Activated T-helper 9 cell treated with anti-CD3 and anti-CD28 coated beads, Interleukin-2, amount 50 U/mL, for 16 hours (primary cell): ENCODE measurements at places on chromosomes 2 and 18.

DNA sequence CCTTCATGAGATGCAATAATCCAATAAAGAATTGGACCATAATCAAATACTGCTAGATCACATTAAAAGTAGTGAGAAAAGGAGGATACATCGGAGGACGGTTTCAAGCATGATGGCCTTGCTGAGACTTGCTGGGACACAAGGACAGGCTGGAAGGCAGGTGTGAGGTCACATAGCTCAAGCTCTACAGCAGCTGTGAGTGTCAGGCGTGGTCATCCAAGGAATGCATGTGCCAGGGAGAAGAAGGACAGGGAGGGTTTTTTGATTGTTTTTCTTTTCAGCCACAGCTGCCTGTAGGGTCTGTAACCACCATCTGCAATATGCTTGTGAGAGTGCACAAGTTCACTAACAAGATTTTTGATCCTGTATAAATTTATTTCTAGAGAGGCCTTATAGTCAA is 57.6 kb downstream of the BMP10 start:
- DNase-seq: no peak

GRCh38 chr2:120247851-120248250 is 4.8 kb upstream of the RALB start:
- no peak for DNase-seq

DNA sequence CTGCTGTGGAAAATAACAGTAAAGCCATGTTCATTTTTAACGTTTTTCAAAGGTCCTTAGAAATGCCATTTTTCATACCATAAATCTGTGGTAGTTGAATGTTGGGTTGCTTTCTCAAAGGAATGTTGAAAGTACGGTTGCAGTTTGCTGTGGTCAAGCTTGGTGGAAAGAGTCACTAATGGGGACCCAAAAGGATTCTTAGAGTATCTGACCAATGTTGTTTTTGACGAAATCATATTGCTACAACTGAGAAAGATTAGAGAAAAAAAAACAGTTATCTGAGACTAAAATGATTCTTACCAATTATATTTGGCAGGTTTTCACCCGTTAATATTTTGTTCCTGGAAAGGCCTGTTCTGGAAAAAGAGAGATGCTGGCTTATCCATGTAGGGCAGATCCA is 439.5 kb upstream of the ETAA1 start:
- DNase-seq: no peak

DNA sequence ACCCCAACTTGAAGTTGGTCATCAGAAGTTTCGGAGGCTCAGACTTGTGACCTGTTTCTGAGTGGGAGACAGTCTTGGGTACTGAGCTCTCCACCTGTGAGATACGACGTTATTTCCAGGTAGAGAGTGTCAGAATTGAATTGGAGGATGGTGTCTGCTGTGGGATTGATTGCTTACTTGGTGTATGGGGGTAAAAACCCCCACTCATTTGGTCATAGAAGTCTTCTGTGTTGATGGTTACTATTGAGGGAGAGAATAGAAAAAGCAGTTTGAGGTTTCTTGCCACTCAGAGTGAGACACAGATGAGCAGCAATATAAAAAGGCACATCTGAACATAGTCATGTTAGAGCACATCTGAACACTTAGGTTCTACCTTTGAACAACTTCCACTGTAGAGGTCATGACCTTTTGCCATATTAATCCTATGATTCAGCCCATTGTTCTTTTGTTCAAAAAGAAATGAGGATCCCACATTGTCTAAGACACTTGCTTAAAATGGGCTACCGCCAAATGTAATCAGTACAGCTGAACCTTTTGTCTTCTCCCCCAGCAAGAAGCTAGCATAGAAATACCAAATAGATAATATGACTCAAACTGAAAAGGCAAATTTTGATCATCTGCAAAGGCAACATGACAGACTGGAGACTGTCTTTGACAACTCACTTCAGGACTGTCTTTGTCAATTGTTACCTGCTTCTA is 73.3 kb downstream of the NAB1 start:
- DNase-seq: no peak

GRCh38 chr18:54958704-54959625 is at the start of gene CCDC68:
Gene CCDC68, minus strand, starts transcription at chr18:54959461. Its CDS starts 16,670 bp downstream, at chr18:54942791.
- DNase-seq: no peak

GRCh38 chr2:216757532-216757931 is 62.2 kb upstream of the IGFBP5 start:
- DNase-seq: no peak

- no peak for DNase-seq
Measured at GRCh38 chr2:88053296-88053695, 2.3 kb downstream of the KRCC1 start.

GRCh38 chr18:12904012-12904516 is 20.0 kb upstream of the PTPN2 start:
- peak; percentile 16 for DNase-seq

DNA sequence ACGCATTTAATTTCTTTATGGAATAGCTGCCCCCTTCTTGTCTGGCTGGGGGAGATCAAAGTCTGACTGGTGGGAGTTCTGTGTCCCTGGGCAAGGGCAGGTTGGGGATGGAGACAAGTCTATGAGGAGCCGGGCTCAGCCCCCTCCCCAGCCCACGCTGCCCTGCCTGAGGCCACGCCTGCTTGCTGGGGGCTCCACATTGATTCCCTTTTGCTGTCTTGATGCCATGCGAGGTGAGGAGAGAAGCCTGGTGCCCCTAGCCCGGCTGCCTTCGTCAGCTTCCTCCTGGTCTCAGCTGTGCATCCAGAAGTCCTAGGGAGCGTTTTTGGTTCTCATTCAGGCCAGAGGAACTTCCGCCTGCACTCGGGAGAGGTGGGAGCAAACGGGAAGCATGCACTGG is 247.9 kb downstream of the NDUFA10 start:
- DNase-seq: no peak

GRCh38 chr2:157271590-157272203 is 14.2 kb downstream of the GALNT5 start:
- no peak for DNase-seq

DNA sequence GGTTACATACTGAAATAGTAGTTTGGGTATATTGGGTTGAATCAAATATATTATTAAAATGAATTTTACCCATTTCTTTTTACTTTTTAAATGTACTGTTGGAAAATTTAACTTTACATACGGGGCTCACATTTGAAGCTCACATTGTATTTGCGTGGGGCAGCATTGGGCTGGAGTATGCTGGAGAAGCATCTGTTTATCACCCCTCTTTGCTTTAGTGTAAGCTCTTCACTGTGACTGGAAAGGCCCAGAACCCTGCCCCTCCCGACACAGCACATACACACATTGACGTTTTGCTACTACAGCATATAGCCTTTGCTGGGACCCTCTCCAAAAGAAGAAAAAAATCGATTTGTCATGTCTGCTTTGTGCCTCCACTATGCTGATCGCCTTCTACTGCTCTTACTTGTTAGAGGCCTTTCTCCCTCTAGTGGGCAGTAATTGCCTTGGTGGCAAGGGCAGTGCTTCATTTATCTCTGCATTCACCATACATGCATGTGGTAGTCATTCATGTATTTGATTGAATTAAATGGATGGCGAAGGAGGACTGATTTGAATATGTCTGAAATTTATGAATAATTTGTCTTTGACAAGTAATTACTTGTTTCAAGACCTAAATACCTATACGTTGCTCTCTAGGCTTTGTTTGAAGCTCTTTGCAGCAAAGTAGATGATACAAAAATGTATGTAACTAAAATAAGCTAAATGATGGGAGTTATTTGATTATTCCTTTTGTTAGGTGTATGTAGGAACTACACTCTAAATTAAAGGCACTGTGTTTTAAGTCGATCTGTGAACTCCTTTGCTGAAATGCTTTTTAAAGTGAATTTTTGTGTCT is 37.4 kb downstream of the VAPA start:
- DNase-seq: no peak

- DNase-seq: no peak
Measured at GRCh38 chr2:170213651-170214050, 35.7 kb downstream of the MYO3B start.

DNA sequence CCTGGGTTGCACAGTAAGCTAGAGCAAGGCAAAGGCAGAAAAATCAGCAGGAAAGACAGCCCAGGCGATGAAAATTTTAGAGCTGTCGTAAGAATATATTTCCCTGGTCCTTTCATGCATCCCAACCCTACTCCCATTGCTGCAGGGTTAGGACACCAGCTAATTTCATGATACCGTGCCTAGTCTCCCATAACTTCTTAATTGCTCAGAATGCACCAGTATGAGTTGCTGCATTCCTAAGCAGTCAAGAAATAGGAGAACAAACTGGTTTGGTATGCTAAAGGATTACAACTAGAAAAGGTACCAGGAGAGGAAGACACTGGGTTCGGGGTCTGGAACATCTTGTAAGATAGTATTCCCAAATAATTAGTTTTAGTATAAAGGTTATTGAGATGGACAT is 269.4 kb upstream of the NRXN1 start:
- no peak for DNase-seq

GRCh38 chr18:80218341-80219227 is 28.7 kb downstream of the PARD6G start:
- DNase-seq: no peak

DNA sequence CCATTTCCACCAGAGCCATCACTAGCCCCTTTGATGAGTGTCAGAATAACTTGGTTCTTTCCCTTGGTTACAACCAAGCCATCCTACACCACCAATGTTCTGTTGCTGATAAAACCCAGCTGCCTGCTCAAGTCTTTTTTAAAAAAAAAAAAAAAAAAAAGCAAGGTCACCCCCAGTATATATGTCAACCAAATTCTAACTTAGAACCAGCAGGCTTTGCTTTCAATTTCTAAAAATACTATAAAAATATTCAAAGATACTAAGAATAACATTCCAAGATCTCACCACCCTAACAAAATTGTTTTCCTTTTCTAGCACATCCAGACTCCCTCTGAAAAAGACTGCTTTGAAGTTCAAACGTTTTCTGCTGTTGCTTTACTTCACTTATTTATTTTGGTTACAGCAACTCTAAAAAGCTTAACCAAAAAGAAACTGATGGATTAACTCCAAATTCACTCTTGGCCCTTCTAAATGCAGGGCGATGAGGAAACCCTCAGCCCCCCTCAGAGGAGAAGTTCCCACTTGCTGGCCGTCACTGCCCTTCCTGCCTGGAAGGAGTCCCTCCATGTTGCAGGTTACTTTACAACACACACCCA is 10.9 kb downstream of the UXS1 start:
- DNase-seq: no peak
